Naive thymus-derived CD4-positive, alpha-beta T cell (primary cell): ENCODE measurements at places on chromosomes 3 and 15. TPM values are rescaled to one million over a fixed set of nuclear protein-coding genes. Genes with fewer than 3 reads are reported as not detected.

Gene PROS1
- total RNA-seq: 0.64 and 0.80 TPM in 2 replicates

Gene IP6K2
- 94.3 TPM for total RNA-seq

Gene NISCH
- 162 TPM for total RNA-seq

Gene ESYT3
- 0.32 TPM for total RNA-seq

Gene ABI3BP
- total RNA-seq: not detected in 2 replicates

Gene NRROS
- 53.3 TPM for total RNA-seq

Gene NOX5
- total RNA-seq: not detected in 2 replicates

Gene VIPR1
- total RNA-seq: 133 TPM

Gene ZNF385D
- total RNA-seq: 0.03 TPM

Gene IQSEC1
- total RNA-seq: 70.2 TPM

Gene CELF6
- total RNA-seq: 2.9 TPM

Gene ZNF501
- 5.3 TPM for total RNA-seq

Gene GRIP2
- total RNA-seq: not detected

Gene PPP1R14D
- total RNA-seq: not detected

Gene MYLK
- not detected for total RNA-seq

Gene GOLGA8T
- total RNA-seq: 0.22 TPM

Gene AMOTL2
- not detected in 2 replicates for total RNA-seq

Gene TLR9
- 0.27 TPM for total RNA-seq

Gene SCAMP2
- total RNA-seq: 130 and 131 TPM in 2 replicates

Gene FBXO40
- total RNA-seq: not detected

Gene CCDC33
- total RNA-seq: not detected in 2 replicates

Gene KLHL40
- not detected for total RNA-seq

Gene LRRC31
- total RNA-seq: not detected

Gene SLC22A13
- total RNA-seq: 0.65 TPM

Gene DUOXA2
- not detected for total RNA-seq

Gene HPS3
- 20.2 TPM for total RNA-seq

Gene RTP1
- not detected for total RNA-seq

Gene GPR160
- 7.5 TPM for total RNA-seq

Gene ANP32A
- total RNA-seq: 86.1 TPM

Gene EIF5A2
- total RNA-seq: 3.7 and 5.5 TPM in 2 replicates

Gene GLCE
- total RNA-seq: 5.4 TPM

Gene CILP
- total RNA-seq: 0.49 TPM

Gene OR5K3
- total RNA-seq: not detected

Gene TMC3
- total RNA-seq: not detected

Gene SV2B
- total RNA-seq: 0.05 TPM

Gene IL17RE
- total RNA-seq: 1.3 TPM in 2 replicates
